ENCODE measurements at places on chromosomes 11 and 22.

- no peak for DNase-seq
Measured at GRCh38 chr22:50732681-50733080, 5.3 kb upstream of the ACR start.

DNA sequence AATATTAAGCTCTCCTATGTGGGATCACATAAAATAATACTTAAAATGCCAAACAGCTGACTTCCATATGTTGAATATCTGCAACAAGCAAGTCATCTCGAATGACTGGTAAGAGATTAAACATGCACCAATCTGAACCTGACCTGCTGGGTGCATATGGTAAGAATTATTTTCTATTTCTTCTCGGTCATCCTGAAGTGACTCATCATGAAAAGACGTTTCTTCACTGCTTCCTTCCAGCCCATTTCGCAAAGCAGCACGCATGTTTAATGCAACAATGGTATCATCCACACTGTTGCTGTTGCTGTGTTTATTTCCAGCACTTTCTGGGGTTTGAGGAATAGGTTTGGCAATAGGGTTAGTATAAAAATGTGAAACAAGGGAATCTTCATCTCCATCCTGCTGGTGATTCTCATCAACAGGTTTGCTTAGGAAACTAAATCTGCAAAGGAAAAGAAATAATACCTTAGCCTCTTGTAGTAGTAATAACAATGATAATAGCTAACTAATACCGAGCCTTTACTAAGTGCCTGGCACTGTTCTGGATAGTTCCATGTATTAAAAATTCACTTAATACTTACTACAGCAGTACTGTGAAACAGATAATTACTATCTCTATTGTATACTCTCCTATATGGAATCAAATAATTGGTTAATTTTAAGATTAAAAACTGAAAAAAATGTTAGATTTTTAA lies 52.0 kb upstream of the CHRNA10 start:
- no peak for DNase-seq

DNA sequence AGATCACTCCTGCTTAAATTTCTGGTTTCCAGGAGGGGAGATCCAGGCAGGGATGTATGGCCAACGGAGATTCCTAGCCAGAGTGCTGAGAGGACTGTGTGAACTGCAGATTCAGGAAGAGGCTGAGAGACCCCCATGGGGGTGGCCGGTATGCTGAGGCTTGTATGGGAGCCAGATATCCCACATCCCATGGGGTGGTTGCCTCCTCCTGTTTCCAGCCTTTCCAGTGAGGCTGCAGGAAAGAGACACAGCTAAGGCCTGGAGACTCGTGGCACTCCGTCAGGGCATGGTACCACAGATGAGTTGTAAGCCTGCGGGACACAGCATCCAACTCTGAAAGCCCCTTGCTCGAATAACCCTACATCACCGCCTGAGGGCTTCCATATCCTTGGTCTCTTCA lies 1.4 kb upstream of the MYOD1 start:
- no peak for DNase-seq

DNA sequence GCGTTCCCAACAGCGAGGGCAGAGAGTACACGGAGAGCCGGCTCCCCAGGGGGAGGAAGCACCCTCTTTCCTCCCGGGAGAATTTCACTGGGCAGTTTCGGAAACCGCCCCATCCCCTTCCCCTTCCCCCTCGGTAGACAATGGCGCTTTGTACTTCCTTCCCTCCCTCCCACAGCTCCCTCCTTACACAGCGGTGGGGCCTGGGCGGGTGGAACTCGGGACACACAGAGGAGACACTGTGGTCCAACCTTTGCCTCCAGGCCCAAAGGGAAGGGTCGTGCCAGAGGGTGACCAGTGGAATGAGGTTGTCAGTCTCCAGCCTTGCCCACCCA lies 4.3 kb downstream of the SMTN start:
- no peak for DNase-seq

- no peak for DNase-seq
Measured at GRCh38 chr22:38952281-38952993, 5.0 kb upstream of the APOBEC3A start.

- no peak for DNase-seq
Measured at GRCh38 chr22:31647066-31647465, 14.9 kb downstream of the PISD start.

GRCh38 chr11:112118176-112118575 lies 31.5 kb downstream of the SDHD start:
- DNase-seq: no peak

- DNase-seq: no peak
Measured at GRCh38 chr11:111452817-111453552, 59.2 kb downstream of the BTG4 start.

- DNase-seq: no peak
Measured at GRCh38 chr22:25680956-25681355, 61.0 kb upstream of the MYO18B start.

DNA sequence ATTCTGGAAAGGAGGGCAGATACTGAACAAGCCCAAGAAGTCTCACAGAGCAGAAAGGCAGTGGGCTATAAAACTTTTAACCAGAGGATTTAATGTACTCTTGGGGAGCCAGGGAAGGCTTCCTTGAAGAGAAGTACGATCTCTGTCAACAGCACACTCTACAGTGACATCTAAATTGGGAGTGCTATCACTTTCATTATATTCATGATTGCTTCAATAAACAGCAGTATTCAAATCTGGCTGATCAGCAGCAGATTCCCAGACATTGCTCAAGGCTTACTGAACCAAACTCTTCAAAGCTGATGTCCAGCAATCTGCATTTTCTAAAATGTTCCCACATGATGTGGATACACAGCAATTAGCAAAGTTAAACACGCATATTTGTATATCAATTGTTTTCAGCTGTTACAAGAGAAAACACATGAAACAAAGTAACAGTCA lies 44.2 kb downstream of the SYTL2 start:
- no peak for DNase-seq

DNA sequence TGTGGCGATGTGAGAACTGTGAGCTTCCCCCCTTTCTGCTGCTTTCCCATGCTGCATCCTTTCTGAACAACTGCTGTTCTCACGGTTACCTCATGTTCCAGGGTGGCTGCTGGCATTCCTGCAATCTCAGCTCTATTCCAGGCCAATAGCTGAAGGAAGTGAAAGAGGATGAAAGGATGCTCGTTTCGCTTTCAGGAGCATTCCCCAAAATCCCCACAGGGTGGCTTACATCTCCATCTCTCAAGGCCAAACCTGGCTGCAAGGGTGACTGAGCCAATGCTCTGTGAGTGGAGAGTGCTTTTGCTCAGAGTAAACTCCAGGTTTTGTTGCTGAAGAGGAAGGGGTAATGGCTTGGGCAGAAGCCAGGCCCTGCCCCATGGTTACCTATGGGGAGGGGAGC lies 848.2 kb downstream of the BRD1 start:
- DNase-seq: no peak

DNA sequence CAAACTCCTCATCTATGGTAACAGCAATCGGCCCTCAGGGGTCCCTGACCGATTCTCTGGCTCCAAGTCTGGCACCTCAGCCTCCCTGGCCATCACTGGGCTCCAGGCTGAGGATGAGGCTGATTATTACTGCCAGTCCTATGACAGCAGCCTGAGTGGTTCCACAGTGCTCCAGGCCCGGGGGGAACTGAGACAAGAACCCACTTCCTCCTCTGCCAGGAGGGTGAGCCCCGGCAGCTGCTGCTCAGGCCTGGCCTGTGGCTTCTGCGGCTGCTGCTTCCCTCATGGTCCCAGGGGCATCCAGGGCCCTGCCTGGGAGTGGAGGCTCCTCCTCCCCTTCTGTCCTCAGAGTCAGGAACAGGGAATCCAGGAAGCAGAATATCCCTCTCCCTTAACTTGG lies 98.4 kb downstream of the ZNF280B start:
- DNase-seq: no peak

DNA sequence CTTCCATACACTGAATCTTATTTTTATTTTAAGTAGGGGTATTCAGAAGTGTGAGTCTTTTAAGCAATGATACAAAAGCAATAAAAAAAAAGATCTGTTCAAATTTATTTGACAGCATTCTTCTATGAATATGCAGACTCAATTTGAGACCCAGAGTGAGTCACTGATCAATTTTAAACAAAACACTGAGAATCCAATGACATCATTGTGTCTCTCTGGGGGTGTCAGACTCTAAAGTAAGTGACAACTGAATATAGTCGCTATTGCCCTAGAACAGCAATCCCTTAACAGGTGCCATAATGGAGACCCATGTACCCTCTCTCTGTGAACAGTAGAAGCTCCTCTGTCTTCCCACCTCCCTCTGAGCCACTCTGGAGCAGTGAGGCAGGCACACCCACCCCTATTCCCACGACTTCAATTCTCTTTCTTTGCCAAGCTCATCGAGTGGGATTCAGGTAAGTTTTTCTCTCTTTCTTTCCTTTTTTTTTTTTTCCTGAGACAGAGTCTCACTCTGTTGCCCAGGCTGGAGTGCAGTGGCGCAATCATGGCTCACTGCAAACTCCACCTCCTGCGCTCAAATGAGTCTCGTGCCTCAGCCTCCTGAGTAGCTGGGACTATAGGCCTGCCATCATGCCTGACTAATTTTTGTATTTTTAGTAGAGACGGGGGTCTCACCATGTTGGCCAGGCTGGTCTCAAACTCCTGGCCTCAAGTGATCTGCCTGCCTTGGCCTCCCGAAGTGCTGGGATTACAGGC lies 5.1 kb upstream of the RPS3 start:
- DNase-seq: no peak
